ENCODE measurements at places on chromosomes 7 and 10.

GRCh38 chr10:33336582-33337325 is 2.3 kb upstream of the NRP1 start:
- DNase-seq, result no peak

- no peak for DNase-seq
These were observed 246.2 kb upstream of the PPP2R2D start for GRCh38 chr10:131654471-131655087.

DNA sequence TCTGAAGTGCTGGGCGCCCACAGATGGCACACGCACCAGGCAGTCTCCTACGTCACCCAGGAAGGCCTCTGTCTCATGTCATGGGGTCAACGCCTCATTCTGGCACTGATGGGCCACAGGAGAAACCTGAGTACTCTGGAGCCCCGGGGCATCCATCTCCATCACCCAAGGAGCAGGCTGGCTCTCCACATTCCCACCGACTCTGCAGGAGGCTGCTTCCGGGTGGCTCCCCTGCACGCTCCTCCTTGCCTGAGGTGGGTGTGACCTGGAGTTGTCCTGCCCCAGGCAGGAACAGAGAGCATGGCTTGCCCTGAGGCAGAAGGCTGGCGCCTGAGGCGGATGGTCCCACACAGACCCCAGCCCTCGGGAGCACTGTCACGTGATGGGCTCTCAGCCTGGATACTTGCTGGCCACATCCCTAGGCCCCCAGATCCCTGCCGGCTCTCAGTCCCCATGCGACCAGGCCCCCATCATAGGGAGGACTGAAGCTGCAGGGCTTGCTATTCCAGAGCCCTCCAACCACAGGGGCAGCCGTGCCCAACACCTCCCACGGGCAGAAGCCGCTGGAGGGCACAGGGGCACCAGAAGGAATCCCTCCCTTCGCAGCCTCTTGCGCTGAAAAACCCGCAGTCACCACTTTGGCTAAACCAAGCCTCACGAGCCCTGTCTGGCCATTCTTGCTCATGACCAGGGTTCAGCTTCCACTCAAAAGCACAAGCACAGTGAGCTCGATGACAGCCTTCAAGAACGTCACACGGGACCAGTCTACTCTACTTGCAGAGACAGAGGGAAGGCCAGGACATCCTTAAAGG is 80.7 kb downstream of the MAD1L1 start:
- DNase-seq, result no peak

DNA sequence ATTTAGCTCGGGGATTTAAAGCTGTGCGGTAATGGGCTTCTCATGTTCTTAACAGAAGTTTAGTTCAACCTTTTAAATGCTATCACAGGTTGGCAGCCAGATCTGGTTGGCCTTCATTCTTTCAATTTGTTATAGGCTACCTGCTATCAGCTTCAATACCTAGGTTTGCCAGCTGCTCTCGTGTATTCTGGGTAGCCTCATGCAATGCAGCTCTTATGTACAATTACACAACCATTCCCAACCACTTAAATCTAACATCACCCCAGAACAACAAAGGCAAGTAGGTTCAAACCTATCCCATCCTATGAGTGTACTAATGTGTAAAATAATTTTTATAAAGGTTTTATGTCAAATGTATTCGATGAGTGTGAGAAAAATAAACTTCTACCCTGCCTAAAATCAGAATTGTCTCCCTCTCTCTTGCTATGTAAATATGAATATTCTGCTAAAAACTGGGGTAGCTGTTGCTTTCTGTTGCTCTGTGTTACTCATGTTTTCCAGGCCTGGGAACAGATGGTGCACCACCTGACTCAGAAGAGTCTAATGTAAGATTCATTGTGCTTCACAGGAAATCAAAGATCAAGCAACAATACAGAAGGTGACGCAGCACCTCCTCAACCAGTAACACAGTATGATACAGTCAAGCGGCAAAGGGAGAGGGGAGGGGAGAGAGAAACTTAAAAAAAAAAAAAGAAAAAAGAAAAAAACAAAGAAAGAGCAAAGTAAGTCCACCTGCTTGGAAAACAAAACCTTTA is 188.6 kb downstream of the ETV1 start:
- peak; percentile 67 for DNase-seq

DNA sequence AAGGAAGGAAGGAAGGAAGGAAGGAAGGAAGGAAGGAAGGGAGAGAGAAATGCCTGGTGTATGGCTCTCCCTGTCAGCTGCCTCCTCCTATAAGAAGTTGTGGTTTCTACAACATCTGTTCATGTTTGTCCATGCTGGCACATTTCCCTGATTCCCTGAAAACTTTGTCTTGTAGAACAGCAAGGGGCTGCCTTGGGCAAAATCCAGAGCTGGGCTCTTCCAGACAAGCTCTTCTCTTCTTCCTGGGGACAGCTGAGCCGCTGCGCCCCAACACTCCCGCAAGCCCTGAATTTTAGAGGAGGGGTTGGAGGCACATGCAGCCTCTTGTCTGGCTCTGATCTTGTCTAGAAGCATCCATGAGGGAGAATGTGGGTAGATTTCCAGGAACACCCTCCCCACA is 282.0 kb upstream of the ADARB2 start:
- no peak for DNase-seq

DNA sequence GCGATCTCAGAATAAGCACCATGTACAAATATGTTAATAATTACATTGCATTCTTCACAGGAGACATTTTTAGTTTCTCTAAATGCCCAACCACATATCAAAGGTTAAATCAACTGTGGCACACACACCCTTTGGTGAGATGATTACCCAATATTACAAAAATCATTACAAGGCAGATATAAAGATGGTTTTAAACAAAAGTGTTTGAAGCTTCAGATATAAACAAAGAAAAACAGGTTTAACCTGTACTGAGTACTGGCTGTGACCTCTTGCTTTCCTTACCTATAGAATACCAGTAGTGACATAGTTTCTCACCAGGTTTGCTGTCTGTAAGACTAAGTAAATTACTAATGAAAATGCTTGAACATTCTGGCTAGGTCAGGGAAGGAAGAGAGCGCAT is 360.0 kb upstream of the IGFBP3 start:
- no peak for DNase-seq

- DNase-seq, result no peak
These were observed 139.0 kb downstream of the NRF1 start for GRCh38 chr7:129750501-129750900.

GRCh38 chr10:10096296-10096695 is 921.4 kb upstream of the CELF2 start:
- DNase-seq, result peak; percentile 19

- peak; percentile 34 for DNase-seq
These were observed 13.1 kb upstream of the ARPC1A start for GRCh38 chr7:99312316-99313203.

DNA sequence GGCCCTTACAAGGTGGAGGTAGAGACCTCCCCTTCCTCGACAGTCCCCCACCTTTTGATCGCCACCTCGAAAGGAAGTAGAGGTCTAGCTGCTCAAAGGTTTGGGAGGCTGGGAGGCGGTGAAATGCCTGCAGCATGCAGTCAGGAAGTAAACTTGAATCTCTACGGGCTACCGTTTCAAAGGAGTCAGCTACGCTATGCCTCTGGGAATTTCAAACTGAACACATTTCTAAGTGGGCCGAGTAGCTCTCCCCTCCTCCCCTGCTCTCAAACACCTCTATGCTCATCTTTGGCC is 68.0 kb downstream of the CXCL12 start:
- no peak for DNase-seq

- no peak for DNase-seq
These were observed 784.5 kb upstream of the ZWINT start for GRCh38 chr10:57145548-57145947.

DNA sequence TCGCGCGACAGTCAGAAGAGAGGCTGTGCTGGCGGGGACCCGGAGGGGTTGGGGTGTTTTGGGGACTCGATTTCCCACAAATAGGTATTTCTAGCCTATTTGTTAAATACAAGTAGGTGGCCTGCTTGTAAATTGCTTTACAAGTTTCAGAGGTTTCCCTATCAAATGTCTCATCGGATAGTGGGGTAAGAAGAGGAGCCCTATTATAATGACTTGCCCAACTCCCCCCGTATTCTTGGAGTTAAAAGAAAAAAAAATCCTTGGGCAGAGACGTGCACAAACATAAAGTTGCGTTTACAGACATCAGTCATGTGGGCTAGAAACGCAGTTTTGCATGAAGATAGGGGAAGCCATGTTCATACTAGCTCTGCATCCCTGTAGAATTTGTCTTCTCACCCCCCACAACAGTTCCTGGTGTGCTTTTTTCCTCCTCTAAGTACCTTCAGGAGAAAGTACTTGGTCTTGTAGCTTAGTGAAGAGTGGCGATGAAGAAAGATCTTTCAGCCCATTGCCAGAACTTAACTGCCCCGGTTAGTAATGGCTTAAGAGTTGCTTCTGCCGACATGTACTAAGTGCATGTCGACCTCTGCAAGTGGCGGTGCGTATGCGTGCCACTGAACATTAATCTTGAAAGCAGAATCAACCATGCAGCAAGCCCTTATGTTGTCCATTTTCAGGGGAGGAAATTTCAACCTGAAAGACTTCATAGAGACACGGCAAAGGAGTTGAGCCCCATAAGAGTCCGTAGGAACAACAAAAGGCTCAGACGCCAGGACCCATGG is 832 bp upstream of the TIAL1 start:
- no peak for DNase-seq

GRCh38 chr10:33047655-33048054 is 89.6 kb upstream of the ITGB1 start:
- no peak for DNase-seq

- peak; percentile 79 for DNase-seq
These were observed 268.2 kb downstream of the PTEN start for GRCh38 chr10:88131511-88132139.

Measured in amniotic epithelial cell (primary cell).